ENCODE measurements at places on chromosomes 5 and 9.

GRCh38 chr9:110065532-110065931 lies 142.4 kb downstream of the C9orf152 start:
- no peak for DNase-seq

GRCh38 chr5:36691696-36692371 lies 85.4 kb downstream of the SLC1A3 start:
- DNase-seq = no peak

GRCh38 chr5:23996525-23996924 lies 489.1 kb downstream of the PRDM9 start:
- no peak for DNase-seq

- DNase-seq = no peak
Observed at GRCh38 chr9:135320943-135321342, 158.6 kb upstream of the PPP1R26 start.

GRCh38 chr9:33155393-33155792 lies 11.7 kb downstream of the B4GALT1 start:
- DNase-seq = no peak

DNA sequence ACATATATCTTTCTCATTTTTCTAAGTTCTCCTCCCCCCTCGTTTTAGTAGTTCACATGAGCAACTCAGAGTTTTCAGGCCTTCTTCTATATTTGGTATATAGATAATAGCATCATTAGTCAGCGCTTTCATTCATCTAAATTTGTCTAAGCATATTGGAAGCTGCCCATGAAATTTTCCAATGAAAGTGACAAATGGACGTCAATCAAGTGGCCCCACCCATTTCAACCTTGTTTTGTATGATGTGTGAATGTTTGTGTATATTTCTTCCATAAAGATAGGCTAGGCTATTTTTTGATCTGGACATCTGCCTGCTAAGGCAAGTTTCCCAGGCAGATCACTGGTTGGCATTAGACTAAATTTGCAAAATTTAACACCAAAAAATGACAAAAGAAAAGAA lies 104.0 kb upstream of the SSBP2 start:
- DNase-seq = no peak

- no peak for DNase-seq
Observed at GRCh38 chr9:114450833-114451706, 54.2 kb downstream of the WHRN start.

All from stimulated activated CD8-positive, alpha-beta memory T cell treated with anti-CD3 and anti-CD28 coated beads, Interleukin-4, amount 100 ng/mL, for 4 hours (primary cell).